ENCODE measurements at places on chromosomes 7 and 10. TPM values are rescaled to one million over a fixed set of nuclear protein-coding genes. Genes with fewer than 3 reads are reported as not detected.

The CTTNBP2 gene
- 44.1 TPM for total RNA-seq

GRCh38 chr7:36943591-36944435 lies 219.5 kb upstream of the AOAH start:
- no peak for DNase-seq

DNA sequence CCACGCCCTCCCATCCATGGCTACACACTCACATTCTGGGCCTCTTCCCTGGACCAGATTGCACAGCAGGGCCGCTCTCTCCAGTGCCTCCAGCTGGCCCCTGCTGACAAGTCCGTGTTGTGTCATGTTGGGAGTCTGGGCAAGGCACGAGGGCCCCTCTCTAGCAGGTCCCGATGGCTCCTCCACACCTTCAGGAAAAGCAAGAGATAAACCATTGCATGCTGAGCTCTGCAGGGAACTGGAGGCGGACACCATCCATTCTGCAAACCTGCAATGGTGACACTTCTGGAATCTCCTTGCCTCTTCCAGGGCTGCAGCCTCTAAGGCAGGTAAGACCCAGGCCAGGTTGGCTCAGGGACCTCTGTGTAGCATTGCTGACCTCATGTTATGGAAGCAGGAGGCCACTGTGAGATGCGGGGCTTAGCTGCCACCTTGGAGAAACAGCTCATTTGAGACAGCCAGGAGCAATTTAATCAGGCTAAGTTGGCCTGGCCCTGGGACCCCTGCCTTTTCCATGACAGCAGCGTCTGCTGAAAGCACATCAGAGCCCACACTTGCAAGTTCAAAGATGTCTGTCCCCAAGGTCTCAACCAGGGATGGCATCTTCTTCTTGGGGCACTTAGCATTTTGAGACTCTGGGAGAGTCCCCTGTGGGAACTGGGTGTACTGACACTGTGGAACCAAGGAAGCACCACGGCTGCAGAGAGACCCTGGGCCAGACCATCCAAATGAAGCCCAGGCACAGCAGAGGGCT lies 34.2 kb upstream of the LEP start:
- no peak for DNase-seq

DNA sequence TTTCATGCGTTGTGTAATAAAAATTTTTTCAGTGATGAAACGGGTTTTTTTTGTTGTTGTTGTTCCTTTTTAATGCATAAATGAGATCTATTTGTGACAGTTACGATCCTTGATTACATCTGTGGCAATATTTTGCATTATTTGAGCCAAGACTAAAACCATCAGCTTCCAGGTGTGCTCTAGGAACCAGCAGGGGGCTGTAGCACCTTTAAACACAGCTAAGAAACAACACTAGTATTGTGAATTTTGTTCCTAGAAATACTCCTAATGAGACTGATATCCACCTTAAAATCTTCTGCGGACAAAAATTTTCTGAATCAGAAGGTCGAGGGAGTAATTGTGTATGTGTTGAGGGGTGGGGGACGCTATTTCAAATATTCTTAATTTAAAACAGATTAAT lies 52.6 kb downstream of the FGFBP3 start:
- DNase-seq, result no peak
